H7 (cell line): ENCODE measurements at places on chromosomes 4 and X. TPM values are rescaled to one million over a fixed set of nuclear protein-coding genes. Genes with fewer than 3 reads are reported as not detected.
A peak's percentile ranks its signal among the peaks of the same experiment; 100 is the strongest.

The KCND1 gene
- total RNA-seq, result 0.76 and 1.00 TPM in 2 replicates

The CXCL9 gene
- total RNA-seq, result not detected in 2 replicates

The UNC5C gene
- total RNA-seq, result 0.41 and 0.45 TPM in 2 replicates

The CXCL10 gene
- not detected in 2 replicates for total RNA-seq

The SETD7 gene
- total RNA-seq, result 7.8 and 8.6 TPM in 2 replicates

GRCh38 chrX:119211649-119212014 lies 24.5 kb upstream of the PGRMC1 start:
- DNase-seq, result no peak

DNA sequence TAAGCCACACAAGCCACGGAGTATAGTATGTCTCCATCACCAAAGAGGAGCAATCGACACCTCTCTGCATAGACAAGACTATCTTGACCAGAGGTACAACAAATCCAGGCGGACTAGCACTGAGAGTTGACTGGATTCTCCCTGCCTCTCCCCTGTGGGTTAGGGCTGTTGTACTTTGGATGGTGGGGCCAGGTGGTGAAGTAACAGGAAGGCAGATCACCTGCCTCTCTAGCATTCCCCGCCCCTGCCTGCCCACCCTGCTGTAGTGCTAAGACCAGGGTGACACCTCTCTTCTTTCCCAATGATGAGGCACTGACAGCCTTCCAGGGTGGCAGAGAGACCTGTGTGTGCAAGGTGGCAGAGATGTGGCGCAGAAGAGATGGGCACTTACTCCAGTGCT lies 47.5 kb upstream of the TRIM2 start:
- no peak for DNase-seq

- no peak for DNase-seq
Measured at GRCh38 chr4:39855909-39856512, 121.7 kb downstream of the PDS5A start.

DNA sequence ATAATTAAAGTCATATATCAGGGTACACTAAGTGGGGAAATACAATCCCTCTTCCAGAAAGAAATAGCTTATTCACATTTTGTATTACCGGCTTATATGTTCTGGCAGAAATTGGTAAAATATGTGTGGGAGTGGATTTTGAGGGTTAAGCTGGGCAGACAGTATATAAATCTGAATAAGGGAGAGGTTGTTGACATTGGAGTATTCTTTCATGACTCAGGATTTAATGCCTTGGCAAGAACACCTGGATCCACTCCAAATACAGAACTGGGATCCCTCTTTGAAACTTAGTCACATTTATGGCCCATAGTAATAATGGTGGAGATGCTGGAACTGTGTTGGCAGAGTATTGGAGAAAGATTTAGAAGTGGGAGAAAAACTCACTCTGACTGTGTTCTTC lies 54.3 kb upstream of the TET2 start:
- DNase-seq, result no peak

DNA sequence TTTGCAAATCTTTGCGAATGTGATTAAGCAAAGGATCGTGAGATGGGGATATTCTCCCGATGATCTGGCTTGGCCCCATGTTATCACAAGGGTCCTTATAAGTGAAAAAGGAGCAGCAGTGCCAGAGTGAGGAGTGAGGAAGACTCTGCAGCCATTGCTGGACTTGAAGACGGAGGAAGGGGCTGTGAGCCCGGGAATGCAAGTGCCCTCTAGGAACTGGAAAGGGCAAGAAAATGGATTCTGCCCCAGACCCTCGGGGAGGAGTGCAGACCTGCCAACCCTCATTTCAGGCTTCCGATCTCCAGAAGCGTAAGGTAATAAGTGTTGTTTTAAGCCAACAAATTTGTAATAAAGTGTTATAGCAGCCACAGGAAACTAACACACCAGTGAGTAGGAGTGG lies 76.3 kb downstream of the EVC start:
- DNase-seq, result no peak

- DNase-seq, result no peak
Measured at GRCh38 chr4:7059662-7060061, 8.2 kb downstream of the GRPEL1 start.

GRCh38 chr4:94302191-94302590 lies 40.4 kb downstream of the HPGDS start:
- DNase-seq, result no peak

DNA sequence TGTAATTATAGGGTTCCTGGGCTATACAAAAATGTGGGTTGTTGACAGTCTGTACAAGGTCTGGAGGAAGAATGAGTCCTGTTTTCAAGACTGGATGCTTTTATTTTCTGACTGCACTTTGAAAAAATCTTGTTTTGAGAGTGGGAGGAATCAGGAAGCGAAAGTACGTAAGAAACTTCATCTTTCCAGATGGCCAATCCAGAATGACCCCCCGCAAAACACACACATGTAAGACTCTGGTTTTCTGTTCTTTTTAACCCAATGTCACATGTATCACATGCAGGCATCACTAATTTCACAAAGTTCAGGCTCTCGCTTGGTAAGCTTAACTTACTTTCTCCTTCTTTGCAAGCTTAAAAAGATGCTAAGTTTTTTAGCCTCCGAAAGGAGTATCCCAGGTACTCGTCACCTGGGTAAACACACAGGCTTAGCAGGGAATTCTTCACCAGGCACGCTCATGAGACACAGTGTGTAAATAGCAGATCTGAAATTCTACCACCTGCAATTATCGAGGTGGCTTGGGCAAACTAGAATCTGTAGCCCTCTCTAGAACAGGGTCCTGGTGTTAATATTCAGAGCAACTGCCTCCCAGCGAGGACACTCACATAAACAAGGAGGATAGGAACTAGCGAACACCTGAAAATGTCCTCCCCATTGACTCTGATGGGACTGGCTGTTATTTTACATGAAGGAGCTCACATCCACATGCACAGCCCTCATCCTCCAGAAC lies 90.7 kb downstream of the NSUN7 start:
- no peak for DNase-seq

GRCh38 chr4:184263910-184264732 lies 46.4 kb upstream of the ENPP6 start:
- peak; percentile 72 for DNase-seq

GRCh38 chr4:125303821-125304220 lies 10.9 kb upstream of the FAT4 start:
- no peak for DNase-seq

GRCh38 chrX:129976441-129976840 lies 6.0 kb upstream of the BCORL1 start:
- DNase-seq, result peak; percentile 10

GRCh38 chr4:37455301-37456131 lies 211.0 kb downstream of the NWD2 start:
- DNase-seq, result no peak

GRCh38 chr4:15182600-15183220 lies 180.4 kb downstream of the CPEB2 start:
- no peak for DNase-seq
